ENCODE measurements at places on chromosomes 7 and 10.
A peak's percentile ranks its signal among the peaks of the same experiment; 100 is the strongest.

DNA sequence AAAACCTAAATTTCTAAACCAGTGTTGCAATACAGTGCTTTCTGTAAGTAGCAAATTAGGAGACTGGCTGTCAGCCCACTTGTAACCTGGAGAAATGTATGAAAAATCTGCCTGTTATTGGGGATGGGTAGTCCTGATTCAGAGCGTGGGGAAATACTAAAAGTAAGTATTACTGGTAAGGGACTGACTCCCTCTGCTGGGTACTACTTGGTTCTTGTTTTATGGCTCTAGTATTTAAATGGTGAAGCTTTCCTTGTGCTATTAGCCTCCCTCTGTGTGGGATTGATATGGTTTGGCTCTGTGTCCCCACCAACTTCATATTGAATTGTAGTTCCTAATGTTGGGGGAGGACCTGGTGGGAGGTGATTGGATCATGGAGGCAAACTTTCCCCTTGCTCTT, 886.1 kb downstream of the SORCS1 start:
- DNase-seq = no peak

DNA sequence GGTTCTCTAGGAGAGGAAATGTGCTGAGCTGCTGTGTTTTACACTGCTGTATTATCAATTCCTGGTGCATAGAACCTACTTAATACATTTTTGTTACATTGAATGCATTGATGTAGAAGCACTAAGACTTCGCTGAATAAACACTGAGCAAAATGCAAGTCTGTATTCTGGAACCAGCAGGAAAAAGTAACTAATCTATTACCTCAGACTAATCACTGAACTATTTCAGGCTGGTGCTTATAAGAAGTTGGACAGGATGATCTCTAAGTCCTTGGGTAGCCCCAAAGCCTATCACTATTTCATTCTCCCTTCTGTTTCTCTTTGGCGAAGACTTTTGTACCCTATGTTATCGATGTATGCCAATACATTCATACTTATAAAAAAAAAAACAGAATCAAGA, 87.2 kb upstream of the LRRTM3 start:
- no peak for DNase-seq

DNA sequence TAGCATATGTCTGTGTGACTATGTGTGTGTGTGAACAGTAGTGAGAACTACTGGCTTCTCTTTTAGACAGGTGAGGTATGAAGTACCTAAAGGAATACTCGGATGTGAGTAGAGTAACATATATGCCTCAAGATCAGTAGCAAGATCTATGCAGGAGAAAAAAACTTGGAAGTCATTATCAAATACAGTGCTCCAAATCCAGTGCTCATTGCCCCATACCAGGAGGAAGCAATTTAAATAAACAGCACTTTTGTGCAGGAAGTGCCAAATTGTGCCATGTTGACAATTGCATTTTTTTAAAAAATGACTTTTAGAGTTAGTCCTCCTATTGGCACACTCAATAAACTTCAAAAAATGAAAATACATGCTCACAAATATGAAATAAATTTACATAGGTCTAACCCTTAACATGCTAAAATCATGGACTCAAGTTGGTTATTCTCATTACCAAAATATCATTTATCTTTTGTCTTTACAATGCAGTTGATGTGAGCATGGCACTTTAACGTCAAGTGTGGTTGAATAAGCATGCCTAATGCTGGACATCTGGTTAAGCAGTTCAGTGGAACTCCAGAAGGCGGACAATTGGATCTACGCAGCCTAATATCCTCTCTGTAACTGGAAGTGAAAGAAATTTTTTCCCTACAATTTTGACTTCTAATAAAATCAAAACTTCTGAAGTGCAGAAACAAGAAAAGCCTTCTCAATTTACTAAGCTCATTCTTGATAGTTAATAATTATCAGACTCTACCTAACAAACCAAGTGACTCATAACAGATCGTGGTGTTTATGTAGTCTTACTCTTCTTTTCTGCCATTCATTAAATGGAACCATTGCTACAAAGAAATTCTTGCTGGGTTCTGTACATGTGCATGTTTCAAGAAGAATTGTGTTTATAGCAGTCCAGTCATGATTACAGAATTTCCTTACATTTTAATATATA, 195.2 kb downstream of the MDFIC start:
- no peak for DNase-seq

GRCh38 chr7:47535035-47535703, 46.7 kb downstream of the TNS3 start:
- DNase-seq = no peak

DNA sequence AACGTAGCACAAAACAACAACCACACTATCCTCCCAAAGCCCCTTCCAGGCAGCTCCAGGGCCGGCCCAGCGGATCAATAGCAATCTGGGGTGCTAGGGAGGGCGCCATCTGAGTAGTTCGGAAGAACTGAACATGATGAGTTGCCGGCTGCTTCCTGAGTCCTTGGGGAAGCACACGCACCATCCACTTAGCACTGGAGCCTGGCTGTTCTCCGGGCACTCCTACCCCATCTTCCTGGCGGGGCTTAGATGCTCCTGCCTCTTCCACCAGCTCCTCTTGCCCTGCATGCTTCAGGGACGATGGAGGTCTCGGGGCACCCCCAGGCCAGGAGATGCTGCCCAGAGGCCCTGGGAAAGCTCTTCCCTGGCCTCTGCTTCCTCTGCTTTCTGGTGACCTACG, at the start of gene KCNK18:
Gene KCNK18 (plus strand): TSS at position 301 of the 400 bp plus-strand sequence. CDS start 0 bp downstream, at position 301.
- no peak for DNase-seq

DNA sequence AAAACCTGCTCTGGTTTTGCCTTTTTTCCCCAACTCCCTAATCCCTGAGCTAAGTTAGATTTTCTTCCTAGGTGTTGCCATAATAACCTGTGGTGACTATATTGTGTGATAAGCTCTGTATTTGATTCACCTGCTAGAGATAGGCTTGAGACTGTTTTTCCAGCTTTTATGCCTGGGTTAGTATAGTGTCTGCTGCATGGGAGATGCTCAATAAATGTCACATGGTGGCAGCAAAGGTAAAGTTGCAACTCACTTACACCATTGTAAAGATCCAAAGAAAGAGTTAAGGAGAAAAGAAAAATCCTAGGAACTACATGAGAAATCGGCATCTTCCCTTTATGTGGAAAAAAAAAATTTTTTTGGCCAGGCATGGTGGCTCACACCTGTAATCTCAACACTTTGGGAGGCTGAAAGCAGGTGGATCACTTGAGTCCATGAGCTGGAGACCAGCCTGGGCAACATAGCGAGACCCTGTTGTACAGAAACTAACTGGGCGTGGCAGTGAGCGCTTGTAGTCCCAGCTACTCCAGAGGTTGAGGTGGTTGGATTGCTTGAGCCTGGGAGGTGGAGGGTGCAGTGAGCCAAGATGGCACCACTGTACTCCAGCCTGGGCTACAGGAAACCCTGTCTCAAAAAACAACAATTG, 3.7 kb downstream of the CCNJ start:
- peak; percentile 63 for DNase-seq

DNA sequence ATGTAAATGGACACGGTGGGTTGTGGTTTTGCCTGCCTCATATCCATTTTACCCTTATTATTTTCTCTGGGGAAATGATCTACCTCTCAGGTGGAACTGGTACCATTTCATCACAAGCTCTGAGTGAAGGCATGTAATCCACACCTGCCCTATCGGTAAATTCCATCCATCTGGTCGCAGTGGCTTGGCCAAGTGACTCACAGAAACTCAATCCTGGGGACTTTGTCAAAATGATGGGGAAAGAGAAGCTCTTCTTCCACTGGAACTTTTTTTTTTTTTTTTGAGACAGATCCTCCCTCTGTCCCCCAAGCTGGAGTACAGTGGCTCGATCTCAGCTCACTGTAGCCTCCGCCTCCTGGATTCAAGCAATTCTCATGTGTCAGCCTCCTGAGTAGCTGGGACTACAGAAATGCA, 48.2 kb upstream of the ANKRD1 start:
- no peak for DNase-seq

DNA sequence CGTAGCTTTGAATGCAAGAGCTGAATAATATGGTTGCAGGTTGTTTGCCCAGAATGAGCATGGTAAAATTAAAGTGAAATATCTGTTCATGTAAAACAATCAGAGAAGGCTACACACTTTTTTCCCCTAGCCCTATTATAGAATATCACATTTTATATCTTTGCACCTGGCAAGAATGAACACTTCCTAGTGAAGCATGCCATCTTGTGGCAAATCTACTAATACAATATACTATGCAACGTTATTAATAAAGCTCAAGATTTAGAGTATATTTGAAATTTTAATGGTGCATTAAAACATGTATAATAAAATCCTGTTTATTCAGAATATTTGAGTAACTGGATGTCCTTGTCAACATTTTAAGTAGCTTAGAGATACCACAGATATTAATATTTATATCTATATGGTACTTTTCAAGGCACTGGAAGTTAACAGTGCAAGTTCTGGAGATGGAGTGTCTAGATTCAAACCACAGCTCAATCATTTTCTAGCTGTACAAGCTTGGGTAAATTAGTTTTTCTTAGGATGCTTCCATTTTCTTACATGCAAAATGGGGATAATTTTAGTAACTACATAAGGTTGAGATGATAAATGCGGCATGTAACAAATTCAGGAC, 643.1 kb upstream of the SEMA3D start:
- DNase-seq = no peak

DNA sequence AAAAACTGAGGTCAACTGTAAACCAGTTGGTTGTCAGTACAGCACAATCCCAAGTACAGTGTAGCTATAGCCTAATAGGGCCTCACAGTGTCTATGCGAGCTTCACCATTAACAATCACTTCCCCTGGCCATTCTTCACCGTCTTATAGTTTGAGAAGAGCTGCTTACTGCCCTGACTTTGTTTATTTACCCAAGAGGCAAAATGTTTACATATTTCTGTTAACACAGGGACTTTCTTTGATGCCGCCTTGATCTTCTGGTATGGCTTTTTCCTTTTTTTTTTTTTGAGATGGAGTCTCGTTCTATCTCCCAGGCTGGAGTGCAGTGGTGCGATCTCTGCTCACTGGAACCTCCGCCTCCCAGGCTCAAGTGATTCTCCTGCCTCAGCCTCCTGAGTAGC, 3.3 kb downstream of the MYOF start:
- no peak for DNase-seq

DNA sequence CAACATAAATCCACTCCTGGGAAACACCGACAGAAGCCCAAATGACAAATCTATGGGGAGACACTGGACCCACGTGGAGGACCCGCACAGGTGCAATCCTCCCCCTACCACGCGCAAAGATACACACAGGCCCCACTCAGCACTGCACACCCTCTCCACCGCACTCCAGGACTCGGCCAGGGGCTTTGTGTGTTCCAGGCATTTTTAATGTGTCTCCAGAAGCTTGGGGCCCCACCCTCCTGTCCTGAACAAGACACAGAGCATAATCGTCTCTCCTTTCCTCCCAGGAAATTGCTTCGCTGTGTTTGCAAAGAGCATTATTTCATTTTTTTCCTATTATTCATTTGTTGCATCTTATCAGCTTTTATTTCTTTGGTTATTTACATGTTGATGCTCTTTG, 82.8 kb downstream of the GLI3 start:
- no peak for DNase-seq

DNA sequence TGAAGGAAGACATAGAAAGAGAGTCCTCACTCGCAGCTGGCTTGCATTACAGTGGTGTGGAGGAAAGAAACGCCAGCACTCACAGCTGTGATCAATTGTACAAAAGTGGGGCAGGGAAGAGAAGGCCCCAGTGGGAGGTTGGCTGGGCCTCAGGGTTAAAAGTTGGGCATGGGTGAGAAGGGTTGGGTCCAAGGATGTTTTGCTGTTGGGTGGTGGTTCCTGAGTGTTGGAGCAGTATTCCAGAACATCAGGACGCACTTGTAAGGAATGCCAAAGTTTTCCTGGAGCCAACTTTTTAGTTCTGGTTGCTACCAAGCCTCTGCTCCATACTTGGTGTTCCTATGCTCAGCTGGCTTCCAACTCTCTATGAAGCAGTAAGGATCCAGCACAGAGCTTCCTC, 55.4 kb upstream of the MKRN1 start:
- no peak for DNase-seq

GRCh38 chr7:44063894-44064651, 1.3 kb downstream of the PGAM2 start:
- DNase-seq = no peak

- DNase-seq = no peak
Observed at GRCh38 chr10:113916053-113916452, 61.6 kb downstream of the NHLRC2 start.

- no peak for DNase-seq
Observed at GRCh38 chr7:11141541-11141940, 167.9 kb downstream of the PHF14 start.

DNA sequence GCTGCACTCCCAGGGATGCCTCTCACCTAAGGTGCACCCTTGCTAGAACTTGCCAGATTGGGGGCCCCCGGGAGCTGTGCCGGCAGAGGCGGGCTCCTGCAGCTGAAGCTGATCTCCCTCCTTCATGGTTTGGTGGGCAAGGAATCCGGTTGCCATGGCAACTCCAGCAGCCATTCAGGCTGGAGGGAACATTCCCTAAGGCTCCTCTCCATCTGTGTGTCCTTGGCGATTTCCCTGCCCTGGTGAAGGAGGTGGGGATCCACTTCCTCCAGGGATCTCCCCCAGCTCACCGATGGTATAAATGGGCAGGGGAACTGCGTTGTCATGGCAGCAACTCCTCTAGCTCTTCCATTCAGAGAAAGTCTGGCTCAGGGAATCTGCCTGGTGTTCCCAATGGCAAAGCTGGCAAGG, 49.6 kb upstream of the GPR158 start:
- DNase-seq = no peak

DNA sequence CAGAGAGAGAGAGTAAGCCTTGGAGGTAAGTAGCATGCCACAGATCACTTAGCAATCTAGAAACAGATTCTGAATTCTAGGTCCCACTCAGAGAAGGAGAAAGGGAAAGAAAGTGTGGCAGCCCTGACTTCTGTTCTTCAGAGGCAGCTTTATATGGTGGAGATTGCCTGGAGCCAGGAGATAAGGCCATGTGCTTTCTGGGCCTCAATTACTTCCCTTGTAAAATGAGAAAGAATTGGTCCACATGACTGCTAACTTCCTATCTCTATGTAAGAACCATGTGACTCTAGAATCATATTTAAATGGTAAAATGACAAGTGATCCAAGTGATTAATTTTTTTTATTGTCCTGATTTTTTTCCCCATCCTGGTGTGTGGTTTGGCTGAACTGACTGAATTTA, 64.1 kb downstream of the HHEX start:
- no peak for DNase-seq

DNA sequence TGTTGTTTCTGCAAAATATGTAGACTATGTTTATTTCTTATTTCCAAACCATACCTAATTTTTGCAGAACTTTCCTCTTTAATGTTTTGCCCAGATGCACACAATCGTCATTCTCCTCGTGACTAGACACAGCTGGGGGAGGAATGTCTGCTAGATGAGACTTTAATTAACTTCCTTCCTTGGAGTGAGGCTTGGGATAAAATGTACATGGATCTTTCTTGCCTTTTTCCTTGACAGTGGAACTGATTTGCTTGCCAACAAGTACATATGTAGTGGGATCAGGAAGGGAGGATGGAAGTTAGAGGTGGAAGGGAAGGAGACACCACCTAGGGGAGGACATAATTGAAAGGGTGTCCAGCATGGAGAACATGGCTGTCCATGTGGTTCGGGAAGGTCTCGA, 172.5 kb downstream of the VTI1A start:
- DNase-seq = no peak
